ENCODE measurements at places on chromosomes 2 and 18.
A peak's percentile ranks its signal among the peaks of the same experiment; 100 is the strongest.

DNA sequence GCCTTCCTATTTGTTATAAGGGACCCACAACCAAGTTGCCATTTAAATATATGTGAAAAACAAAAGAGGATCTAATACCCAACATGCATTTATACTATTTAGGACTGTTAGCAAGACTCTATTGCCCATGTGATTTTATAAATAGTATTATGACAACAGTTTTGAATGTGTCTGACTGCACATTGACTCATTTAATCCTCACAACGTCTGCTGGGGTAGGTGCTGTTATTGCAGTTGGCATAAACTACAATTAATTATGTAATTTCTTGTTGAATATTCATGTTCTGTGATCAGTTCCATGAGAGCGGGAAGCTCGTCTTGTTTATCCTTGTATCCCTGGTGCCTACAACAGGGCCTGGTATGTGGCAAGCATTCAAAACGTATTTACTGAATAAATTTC is 53.7 kb downstream of the SH2D6 start:
- no peak for DNase-seq

GRCh38 chr2:50872543-50872942 is 159.4 kb downstream of the NRXN1 start:
- DNase-seq = no peak

GRCh38 chr2:150480241-150480640 is 7.2 kb downstream of the RND3 start:
- no peak for DNase-seq

DNA sequence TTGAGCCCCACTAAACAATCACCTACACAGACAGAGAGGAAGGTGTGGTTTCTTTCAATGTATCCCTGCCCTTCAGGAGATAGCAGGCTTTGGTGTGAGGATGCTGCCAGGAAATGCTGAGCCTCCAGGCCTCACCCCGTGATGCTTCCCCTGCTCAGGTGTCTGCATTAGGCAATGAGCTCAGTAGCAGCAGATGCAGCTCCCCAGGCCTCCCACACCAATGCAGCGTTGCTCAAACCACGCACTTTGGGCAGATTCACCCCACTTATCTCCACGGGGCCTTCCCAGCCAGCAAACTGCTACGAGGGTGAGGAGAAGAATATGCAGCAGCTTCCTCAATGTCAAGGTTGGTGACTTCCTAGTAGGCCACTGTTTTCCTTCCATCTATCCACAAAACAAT is 229.3 kb upstream of the PXDN start:
- DNase-seq = no peak

GRCh38 chr18:36186461-36187192 is 670 bp upstream of the MOCOS start:
- peak; percentile 9 for DNase-seq

GRCh38 chr2:9263428-9263827 is 56.8 kb downstream of the ASAP2 start:
- peak; percentile 94 for DNase-seq

DNA sequence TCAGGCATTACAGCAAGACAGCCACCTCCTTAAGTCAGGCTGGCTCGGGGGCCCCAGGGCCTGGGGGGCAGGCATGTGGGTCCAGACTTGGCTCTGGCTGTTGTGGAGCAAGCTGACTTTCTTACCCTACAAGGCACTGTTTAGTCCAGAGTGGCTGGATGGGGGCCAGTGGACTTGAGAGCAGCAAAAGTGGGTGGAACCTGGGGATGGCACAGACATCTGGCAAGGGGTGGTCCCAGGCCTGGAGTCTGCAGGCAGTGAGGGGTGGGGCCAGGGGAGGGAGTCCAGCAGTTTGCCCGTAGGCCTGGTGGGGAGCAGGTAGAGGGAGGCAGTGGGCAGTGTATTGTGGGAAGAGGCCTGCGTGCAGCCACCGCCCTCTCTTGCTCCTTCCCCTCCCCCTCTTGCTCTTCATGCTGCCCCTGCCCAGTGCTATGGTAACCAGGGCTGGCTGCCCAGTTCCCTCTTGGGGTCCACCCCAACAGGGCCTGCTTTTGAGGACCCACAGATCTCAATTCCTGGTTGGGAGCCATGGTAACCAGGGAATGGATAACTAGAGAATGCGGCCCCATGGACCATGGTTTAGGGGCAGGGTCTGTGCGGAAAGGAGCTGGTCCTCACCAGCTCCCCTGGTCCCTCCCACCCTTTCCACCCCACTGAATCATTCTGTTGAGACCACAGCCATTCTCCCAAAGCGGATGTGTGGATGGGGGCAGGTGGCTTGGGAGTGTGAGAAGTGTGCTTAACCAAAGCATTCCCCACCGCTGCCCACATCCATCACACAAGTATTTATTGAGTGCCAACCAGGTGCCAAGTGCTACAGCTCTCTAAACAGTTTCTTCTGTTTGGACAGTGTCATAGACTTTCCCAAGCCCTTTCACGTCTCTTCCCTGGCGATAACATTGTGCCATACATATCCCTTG is 19.3 kb downstream of the SPEG start:
- no peak for DNase-seq

- DNase-seq = no peak
Measured at GRCh38 chr2:85935170-85935745, 46.5 kb upstream of the ST3GAL5 start.

DNA sequence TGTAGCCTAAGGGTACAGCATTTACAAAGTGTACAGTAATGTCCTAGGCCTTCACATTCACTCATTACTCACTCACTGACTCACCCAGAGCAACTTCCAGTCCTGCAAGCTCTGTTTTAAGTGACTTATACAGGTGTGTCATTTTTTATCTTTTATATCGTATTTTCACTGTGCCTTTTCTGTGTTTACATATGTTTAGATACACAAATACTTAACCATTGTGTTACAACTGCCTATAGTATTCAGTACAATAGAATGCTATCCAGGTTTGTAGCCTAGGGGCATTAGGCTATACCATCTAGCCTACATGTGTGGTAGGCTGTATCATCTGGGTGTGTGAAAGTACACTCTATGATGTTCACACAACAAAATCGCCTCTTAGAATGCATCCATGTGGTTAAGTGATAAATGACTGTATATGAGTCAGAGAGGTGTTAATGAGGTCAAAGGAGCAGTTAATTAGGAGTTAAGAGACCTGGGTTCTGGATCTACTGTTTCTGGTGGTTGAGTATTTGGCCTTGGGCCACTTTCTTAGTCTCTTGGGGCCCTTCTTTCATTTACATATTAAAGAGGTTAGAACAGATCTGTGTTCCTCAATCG is 149.1 kb downstream of the GREB1L start:
- no peak for DNase-seq

DNA sequence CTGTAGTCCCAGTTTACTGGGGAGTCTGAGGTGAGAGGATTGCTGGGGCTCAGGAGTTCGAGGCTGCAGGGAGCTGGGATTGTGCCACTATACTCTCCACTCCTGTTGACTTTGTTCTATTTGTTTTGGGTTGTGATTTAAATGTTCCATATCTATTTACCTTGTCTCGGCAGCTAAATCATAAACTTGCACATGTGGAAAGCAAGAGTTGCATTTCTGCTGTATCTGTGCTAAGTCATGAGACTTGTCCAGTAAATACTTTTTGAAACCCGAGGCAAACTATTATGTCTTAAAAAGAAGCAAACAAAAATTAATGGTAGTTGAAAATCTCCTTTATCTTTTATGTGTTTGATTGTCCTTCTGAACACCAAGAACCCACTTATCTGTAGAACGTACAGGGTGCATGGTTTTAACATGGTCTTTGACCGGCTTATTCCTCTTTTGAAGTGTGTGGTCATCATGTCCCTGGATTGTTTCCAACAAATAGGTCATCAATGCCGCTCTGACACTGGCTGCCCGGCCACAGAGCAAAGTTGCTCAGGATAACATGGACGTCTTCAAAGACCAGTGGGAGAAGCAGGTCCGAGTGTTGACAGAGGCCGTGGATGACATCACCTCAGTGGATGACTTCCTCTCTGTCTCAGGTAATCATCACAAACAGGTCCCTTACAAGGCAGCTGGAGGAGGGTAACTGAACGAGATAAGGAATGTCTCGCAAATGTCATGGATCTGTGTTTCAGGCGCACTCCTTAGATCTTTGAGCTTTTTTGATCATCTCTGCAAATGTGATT is 241.1 kb upstream of the LRRTM1 start:
- DNase-seq = no peak

DNA sequence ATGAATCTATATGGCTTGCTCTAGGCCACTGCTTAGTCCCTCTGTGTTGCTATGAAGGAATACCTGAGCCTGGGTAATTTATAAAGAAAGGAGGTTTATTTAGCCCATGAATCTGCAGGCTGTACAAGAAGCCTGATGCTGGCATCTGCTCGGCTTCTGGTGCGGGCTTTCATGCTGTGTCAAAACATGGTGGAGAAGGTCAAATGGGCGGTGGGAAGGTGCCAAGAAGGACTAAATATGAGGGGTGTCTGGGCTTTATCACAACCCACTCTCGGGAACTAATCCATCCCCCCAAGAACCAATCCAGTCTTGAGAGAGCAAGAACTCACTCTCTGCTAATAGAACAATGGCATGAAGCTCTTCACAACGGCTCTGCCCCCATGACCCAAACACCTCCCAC is 481.6 kb downstream of the EIPR1 start:
- DNase-seq = no peak

DNA sequence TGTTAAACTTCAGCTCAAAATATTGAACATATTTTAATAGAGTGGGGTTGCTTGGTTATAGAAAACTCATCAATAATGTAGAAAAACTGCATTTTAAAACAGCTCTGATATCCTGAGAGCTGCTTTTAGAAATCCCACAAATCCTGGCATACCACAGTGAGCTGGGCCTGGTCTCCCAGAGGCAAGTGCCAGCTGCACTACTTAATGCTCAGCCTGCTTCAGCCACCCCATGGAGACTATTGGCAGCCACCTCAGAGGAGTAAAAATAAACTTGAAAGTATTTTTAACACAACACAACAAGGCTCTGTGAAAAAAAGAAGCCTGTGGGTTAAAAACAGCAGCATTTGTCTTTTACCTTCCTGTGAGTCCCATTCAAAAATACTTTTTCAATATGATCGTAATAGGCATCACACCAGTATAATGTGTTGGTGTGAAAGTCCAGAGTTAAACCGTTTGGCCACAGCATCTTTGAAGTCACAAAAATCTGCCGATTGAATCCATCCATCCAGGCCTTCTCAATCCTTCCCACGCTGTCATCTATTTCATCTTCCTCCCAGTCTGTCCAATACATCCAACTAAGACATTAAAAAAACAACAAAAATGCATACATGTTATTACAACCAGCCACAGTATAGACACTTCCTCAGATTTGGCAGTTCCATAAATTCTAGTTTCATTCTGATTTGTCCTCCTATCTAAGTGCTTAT is 1115.3 kb downstream of the LRP1B start:
- DNase-seq = no peak

DNA sequence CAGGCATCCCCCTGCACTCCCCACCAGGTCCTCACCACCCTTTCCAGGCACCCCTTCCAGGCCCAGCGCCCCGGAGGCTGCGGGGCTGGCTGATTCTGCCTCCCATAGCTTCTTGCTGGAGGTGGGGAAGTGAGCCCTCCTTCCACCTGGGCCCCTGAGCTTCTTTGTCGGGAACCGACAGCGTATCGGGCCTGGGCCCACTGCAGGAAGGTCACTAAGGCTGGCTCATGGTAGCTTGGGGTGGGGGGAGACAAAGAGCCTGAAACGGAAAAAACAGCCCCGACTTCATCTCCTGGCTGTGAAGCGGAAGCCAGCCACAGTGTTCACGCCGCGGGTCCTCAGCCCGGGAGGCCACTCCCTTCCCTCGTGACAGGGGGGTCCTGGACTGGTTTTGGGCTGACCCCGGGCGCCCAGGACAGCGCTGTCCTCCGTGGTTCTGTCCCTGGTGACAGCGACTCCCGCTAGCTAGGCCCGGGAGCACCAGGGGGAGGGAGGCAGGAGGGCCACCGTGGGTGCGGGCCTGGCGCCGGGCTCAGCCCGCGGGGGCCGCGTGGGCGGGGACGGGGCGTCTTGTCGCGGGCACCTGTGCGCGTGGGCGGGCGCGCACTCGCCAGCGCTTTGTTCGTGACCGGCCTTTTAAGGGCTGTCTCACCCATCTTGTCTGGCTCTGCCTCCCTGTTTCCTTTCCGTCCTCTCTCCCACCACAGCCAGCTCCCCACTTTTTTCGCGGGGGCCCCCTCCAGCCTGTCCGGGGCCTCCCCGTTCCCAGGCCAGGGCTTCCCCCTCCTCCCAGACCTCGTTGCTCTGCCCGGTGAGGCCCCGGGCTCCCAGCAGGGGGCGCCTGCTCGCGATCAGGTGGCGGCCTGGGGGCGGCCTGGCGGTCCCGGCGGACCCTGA is 64.9 kb downstream of the DNMT3A start:
- DNase-seq = no peak

GRCh38 chr2:198187841-198188240 is 383.4 kb downstream of the PLCL1 start:
- no peak for DNase-seq

GRCh38 chr2:220569112-220569897 is 941.9 kb downstream of the SLC4A3 start:
- no peak for DNase-seq

DNA sequence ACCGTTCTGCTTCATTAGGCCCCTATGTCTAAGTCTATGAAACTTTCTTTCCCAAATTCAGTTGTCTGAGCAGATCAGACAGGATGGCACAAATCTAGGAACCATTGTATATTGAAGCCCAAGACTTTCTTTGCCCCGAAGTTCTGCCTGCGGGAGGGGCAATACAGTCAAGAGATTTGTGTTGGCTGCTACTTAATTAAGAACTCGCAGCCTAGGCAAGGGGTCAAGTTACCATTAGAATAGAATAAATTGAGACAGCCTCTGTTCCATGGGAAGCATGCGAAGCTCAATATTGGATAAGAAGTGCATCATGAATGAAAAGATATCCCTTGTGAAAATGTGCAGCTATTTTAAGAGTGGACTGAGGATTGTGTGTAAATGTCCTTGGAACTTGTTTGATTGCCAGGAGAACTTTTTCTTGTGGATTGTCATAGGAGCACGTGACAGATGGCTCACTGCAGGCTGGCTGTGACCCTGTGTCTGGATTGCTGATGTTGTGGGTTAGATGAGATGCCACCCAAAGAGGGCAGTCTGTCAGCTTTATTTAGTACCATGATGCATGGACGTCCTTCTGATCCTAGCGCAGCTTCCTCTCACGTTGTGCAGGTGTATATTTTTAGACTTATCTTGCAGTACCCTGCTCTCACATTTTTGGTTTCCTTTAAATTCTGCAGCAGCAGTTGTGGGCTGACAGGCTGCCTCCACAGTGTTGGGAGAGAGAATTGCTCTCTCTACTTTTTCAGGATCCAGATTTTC is 30.9 kb downstream of the HAUS1 start:
- DNase-seq = no peak

- no peak for DNase-seq
Measured at GRCh38 chr2:50196775-50197480, 835.0 kb downstream of the NRXN1 start.

DNA sequence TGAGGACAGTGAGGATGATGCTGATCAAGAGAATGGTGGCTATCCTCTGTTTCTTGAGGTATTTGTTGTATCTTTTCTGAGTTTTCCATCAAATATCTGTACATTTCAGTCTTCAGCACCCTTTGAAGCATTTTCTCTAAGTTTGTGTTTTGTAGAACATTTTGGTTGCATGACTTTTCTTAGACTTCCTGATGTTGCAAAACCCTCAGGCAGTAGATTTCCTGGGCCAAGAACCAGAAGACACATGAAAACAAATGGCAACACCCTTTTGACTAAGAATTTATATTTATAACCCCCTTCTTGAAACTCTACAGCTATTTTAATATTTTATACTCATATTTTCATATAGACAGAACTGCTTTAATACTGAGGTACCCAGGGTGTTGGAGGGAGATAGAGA is 16.2 kb downstream of the HNMT start:
- no peak for DNase-seq
